ENCODE measurements at places on chromosomes 1 and 21.
A peak's percentile ranks its signal among the peaks of the same experiment; 100 is the strongest.

DNA sequence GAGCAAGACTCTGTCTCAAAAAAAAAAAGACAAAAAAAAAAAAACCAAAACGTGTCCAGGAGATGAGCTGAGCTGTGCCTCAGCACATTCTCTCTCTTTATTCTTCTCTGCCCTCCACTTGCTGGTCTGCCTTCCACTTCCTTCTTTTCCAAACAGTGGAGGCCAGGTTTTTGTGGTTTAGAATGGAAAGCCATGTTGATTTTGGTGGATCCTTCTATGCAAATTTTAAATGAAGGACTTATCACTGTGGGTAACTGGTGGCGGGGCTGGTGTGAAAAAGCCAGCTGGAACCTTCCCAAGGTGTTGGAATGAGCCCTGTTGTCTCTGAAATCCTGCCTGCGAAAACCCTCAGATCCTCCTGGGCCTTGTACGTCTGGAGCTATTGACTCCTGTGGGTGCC lies 61.9 kb downstream of the PTPRU start:
- DNase-seq = no peak

- no peak for DNase-seq
These were observed 14.2 kb downstream of the CD101 start for GRCh38 chr1:117015724-117016123.

DNA sequence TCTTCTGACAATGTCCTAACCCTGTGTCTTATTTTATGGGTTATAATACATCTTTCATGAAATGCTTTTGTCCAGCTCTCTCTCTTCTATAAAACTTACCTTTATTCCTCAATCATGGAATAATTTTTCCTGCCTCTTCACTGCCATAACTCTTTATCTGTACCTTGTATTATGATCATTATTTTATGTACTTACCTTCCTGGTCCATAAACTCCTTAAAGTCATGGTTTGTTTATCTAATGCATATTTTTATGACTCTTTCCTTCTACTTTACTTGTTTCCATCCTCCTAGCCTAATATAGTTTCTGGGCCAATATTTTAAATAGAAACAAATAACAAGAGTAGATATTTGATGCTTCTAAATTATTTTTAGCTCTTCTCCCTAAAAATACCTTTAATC lies 65.8 kb upstream of the BMP8A start:
- DNase-seq = no peak

DNA sequence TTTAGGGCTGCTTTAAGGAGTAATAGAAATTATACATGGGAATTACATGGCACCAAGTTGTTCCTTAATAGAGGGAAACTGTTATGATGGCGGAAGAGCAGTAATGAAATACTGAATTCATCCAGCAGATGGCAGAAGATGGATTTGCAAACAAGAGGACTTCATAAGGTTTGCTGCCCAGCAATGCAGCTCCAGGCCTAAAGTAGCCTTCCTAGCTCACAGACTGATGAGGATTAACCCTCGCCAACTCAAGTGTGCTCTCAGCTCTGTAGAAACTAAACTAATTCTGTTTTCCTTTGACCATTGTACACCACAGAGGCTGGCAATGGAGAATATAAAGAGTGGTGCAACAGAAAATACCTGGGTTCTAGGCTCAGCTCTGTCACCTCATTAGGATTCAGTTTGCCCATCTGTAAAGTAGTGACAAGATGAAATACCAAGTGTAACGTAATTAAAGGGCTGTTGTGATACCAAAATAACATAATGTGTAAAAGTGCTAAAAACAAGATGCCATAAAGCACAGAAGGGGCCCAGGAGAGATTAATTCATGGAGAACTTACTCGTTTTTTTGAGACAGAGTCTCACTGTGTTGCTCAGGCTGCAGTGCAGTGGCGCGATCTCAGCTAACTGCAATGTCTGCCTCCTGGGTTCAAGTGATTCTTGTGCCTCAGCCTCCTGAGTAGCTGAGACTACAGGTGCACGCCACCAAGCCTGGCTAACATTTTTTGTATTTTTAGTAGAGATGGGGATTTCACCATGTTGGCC lies 102.4 kb upstream of the SERBP1 start:
- DNase-seq = no peak

DNA sequence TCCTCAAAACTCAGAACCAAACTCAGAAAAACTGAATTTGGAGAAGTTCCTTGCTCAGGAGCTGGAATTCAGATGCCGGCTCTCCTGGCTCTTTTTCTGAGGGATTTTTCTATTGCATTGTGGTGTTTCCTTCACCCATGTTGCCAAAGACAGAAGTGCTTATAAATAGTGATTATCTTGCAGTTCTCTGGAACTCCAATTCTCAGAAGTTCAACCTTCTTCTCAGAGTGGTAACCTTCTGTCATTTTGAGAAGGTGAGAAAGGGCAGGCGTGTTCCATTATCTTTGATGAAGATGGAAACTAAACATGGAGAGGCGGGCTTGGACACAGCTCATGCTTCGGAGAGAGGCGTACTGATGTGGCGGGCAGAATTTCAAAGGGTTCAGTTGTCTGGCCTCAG lies 12.4 kb upstream of the ETV3 start:
- DNase-seq = no peak

- peak; percentile 67 for DNase-seq
These were observed 136.2 kb downstream of the PSMG1 start for GRCh38 chr21:39047046-39047445.

DNA sequence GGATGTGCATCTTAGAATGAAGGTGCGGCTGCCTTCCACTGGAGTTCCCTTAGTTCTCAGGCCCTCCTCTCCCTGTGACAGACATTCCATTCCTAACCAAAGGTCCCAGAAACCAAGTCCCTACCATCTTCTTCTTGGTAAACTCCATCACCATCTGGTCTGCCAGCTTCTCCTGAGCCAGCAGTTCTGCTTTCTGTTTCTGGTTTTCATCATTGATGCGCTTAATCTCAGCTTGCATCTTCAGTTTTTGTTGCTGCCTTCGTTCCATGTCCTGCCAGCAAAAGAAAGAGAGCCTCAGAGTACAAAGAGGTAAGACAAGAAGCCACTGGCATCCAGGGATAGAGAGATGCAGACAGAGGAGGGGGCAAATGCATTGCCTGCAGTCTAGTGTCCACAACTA lies 18.0 kb upstream of the VSIG8 start:
- DNase-seq = no peak

DNA sequence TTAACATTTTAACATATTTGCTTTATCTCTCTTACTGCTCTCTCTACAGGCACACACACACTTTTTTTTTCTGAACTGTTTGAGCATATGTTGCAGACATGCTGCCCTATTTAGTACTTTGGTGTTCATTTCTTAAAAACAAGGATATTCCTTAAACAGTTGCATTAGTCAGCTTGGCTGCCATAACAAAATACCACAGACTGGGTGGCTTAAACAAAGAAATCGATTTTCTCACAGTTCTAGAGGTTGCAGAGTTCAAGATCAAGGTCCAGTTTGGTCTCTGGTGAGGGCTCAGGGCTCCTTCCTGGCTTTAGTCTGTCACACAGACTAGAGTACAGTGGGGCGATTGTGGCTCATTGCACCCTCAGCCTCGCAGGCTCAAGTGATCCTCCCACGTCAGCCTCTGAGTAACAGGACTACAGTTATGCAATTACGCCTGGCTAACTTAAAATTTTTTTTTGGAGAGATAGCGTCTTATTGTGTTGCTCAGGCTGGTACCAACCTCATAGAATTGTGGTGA lies 46.7 kb downstream of the RPRD2 start:
- no peak for DNase-seq

- peak; percentile 97 for DNase-seq
These were observed 1.2 kb upstream of the DHRS3 start for GRCh38 chr1:12618965-12619791.

DNA sequence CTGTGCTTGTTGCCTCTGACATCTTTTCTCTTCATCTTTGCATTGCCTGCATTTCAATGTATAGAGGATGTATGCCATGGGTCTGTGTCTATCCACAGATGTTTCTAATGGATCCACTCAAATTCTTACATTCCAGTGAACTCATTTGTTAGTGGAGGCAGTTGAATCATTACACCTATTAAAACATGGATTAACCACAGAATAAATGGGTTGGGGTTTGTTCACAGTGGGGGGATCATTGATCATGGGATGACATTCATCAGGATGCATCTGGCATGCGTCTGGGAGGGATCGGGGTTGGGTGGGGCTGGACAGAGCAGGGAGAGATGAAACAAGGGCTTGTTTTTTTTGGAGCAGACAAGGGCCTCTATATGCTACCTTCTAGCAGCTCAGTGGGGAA lies 182.5 kb downstream of the RHOU start:
- no peak for DNase-seq

- DNase-seq = no peak
These were observed 66.9 kb downstream of the RNF187 start for GRCh38 chr1:228554107-228554506.

- no peak for DNase-seq
These were observed 16.1 kb downstream of the TNFRSF8 start for GRCh38 chr1:12078938-12079861.

GRCh38 chr1:36988321-36988720 lies 46.0 kb downstream of the GRIK3 start:
- no peak for DNase-seq

DNA sequence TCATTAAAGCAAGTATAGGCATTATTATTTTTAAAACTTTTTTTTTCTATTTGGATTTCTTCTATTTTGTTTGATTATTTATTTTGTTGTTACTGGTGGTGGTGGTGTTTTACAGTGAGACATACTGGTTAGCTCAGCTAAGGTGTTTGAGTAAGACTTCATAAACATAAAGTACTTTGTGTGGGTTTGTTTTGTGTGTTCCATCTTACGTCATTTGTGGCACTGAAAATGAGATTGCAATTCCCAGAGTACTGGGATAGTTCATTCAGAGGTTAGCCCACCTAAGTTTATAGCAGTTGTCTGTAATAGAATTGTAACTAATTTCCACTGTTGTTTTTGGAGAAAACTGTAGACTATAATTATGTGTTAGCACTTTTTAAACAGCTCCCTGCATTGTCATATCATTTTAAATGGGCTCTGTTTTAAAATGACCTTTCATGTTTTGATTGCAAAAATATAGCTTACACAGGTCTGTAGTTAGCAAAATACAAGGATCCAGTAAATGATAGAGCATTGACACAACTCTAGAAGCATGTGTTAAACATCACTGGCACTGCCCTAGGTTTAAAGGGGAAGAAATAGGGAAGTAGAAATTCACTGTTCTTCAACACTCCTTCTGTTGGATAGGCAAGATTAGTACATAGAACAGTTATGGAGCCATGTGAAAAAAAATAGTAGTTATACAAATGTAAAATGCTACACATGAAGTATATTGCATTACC lies 171.7 kb downstream of the NFIA start:
- DNase-seq = no peak

GRCh38 chr1:235502601-235503402 lies 1.4 kb downstream of the B3GALNT2 start:
- no peak for DNase-seq

DNA sequence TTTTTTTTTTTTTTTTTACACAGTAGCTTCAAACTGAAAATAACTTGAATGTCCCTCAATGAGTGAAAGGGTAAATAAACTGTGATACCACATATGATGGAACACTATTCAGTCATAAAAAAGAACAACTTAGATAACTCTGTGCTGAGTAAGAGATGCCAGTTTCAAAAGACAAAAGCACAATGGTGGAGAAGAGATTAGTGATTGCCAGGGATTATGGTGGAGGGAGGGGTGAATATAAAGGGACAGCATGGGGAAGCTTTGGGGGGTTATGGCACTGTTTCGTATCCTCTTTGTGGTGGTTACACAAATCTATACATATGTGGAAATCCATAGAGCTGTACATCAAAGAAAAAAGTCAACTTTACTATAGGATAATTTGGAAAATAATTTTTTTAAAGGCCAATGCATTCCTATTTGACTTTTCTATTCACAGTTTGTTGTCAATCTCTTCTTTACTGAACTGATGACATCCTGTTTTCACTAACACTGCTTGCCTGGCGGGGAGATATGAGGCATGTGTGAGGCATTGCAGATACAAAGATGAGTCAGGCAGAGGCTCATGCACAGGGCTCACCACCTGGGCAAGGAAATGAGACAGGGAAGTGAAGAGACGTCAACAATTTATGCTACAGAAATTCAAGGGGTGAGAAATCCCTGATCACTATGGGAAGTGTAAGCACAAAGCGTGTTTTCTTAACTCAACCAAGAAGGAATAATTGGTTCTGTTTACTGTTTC lies 302.7 kb downstream of the DUSP10 start:
- DNase-seq = no peak

DNA sequence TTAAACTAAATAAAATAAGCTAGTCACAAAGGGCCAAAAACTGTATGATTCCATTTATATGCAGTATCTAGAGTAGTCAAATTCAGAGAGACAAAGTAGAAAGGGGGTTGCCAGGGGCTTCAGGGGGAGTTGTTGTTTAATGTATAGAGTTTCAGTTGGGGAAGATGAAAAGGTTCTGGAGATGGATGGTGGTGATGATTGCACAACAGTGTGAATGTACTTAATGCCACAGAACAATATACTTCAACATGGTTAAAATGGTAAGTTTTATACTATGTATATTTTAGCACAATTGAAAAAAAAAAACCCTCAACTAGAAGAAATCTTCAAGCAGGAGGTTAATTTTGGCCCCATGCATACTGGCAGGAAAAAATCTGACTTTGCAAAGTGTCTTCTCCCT lies 24.3 kb downstream of the VAV3 start:
- no peak for DNase-seq

GRCh38 chr1:97565886-97566285 lies 354.9 kb downstream of the DPYD start:
- DNase-seq = no peak

DNA sequence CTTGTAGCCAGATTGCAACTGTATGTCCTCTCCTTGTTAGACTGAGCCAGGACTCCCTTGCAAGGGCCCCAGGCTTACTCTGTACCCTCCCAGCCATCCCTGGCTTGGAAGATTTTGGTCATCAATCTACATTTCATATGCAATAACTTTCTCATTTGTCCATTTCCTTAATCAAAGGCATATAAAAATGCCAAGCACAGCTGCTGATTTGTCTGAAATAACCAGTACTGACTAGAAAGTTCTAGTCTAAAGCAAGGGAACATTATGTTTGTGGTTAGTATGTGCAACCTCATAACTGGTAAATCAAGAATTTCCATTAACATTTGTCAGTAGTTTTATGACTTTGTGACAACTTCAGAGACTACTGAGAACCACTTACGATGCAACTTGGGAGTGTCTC lies 370.2 kb downstream of the ST6GALNAC3 start:
- DNase-seq = no peak

DNA sequence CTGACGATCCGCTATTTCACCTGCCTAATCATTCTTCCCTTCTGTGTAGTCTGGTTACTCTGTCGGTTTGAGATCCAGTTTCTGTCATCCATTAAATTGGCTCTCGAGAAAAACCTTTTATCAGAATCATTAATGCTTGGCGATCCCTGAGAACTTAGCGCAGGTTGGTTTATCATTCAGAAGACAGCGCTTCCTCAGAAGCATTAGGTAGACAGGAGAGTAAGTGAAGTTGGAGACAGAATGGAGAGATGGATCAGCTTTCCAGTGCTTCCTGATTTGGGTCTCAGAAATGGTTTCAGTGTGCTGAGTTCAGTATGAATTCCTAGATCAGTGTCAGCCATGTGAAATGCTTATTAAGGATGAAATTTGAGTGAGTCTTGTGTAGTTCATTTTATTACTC lies 1.3 kb downstream of the USP1 start:
- no peak for DNase-seq
